Inflammatory macrophage treated with lipopolysaccharide for 1 hour (primary cell): ENCODE measurements at places on chromosomes 11 and 22.

DNA sequence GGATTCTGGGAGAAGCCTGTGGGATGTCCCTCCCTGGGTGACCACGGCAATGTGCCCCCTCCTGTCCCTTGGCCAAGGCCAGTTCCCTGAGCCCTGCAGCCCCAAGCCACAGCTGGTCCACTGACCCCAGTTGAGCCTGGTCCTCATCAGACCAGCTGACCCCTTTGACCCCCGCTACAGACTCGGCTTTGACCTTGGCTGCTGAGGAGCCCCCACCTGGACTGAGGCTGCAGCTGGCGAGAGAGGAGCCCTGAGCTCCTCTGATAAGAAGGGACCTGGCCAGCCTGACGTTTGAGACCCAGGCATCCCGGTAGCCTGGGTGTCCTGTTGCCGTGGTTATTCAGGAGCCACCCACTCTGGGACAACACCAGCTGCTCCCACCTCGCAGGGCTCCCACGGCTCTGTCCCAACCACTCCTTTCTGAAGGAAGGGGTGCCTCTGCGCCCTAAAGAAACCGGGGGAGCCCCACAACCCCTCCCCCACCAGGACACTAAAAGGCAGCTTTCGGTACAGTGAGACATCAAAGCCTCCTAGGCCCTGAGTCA lies 3.0 kb downstream of the ASCL2 start:
- DNase-seq = no peak

- DNase-seq = no peak
These were observed 89.5 kb downstream of the TRIM44 start for GRCh38 chr11:35752115-35752514.

GRCh38 chr11:63567044-63567840 lies 4.1 kb upstream of the PLAAT2 start:
- peak; percentile 87 for DNase-seq

DNA sequence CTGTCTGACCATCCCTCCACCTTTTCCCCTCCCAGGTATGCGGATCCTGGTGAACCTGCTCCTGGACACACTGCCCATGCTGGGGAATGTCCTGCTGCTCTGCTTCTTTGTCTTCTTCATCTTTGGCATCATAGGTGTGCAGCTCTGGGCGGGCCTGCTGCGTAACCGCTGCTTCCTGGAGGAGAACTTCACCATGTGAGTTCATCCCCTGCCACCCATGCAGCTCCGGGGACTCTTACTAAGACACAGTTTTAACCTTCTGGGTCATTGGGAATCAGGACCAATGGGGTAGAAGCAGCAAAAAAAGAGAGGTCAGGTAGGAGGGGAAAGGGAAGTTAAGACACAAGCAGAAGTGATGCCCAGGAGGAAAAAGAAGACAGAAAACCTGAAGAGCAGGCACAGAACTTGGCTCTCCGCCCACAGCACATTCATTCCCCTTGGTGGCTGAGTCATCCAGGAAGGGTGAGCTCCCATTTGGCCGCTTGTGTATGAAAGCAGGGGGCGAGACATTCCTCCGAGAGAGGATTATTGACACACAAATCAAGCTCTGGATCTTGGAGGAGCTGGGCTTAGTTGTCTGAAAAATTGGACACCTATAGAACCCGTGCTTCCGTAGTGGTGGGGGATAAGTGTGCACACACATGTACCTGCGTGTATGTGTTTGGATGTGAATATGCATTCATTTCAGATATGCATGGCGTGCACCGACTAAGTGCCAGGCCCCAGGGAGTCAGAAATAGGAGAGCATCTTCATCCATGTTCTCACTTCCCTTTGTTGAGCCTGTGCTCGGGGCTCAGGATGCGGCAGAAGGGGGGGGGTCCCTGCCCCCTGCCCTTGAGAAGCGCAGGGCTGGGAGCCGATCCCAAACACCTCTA lies 64.2 kb downstream of the CACNA1I start:
- DNase-seq = no peak

DNA sequence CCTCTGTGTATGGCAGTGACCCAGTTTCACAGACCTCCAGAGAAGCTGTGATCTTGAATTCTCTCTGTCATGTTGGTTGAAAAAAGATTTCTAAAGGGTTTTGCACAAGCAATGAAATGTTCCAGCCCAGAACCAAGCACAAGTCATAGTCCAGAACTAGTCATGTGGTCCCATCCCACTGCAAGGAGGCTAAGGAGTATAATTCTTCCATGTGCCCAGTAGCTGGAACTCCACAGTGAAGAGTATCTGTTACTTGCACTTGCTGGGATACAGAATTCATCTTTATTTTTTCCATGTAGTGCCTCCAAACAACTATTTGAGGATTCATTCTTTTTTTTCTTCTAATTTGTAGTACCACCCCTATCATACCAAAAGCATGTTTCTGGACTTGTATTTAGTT lies 9.9 kb upstream of the MMP8 start:
- no peak for DNase-seq

- no peak for DNase-seq
These were observed 6.5 kb upstream of the APOBEC3H start for GRCh38 chr22:39090426-39091064.

DNA sequence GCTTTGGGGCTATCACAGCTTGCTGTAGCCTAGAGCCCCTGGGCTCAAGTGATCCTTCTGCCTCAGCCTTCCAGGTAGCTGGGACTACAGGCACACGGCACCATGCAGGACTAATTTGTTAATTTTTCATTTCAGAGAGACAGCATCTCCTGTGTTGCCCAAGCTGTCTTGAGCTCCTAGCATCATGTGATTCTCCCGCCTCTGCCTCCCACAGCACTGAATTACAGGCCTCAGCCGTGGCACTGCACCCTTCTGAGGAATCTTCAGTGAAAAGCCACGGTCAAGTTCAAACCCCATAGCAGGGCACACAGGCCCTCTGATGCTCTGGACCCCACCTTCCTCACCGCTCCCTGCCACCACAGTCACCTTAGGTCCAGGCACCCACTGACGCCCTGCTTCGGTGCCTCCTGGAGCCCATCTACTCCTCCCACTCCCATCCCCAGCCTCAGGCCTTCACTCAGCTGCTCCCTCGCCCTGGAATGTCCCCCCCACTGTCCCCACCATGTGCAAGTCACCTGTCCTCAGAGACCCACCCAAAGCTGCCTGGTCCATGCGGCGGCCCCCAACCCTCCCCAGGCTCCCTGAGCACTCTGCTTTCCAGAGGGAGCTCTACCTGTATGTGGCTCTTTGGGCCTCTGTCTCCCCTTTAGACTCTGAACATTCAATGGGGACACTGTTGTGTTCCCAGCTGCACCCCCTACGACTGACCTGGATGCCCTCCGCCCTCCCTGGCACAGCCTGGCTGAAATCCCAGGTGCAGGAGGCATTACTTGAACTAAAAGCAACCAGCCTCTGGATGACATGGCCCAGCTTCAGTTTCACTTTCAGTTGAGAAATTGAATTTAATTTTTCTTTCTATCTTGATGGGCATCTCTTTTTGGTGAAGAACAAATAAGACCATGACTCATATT lies 1.6 kb downstream of the APOL2 start:
- peak; percentile 61 for DNase-seq

DNA sequence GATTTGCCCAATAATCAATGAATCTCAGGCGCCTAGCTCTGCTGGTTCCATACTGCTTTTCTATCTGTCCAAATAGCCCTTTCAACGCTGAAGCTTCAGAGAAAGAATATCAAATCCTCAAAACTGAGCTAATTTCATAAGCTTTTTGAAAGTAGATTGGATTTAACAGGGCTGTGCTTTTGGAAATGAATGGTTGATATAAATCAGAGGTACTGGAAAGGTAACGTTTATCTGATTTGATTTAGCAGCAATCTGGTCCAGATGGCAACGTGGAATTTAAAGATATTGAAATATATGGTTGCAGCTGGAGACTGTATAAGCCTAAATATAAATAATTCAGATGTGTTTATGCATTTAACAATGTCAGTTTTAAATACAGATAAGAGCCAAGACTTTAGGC lies 229.5 kb upstream of the MPPED2 start:
- DNase-seq = no peak

- DNase-seq = no peak
These were observed 21.5 kb upstream of the CBX7 start for GRCh38 chr22:39173787-39174497.

DNA sequence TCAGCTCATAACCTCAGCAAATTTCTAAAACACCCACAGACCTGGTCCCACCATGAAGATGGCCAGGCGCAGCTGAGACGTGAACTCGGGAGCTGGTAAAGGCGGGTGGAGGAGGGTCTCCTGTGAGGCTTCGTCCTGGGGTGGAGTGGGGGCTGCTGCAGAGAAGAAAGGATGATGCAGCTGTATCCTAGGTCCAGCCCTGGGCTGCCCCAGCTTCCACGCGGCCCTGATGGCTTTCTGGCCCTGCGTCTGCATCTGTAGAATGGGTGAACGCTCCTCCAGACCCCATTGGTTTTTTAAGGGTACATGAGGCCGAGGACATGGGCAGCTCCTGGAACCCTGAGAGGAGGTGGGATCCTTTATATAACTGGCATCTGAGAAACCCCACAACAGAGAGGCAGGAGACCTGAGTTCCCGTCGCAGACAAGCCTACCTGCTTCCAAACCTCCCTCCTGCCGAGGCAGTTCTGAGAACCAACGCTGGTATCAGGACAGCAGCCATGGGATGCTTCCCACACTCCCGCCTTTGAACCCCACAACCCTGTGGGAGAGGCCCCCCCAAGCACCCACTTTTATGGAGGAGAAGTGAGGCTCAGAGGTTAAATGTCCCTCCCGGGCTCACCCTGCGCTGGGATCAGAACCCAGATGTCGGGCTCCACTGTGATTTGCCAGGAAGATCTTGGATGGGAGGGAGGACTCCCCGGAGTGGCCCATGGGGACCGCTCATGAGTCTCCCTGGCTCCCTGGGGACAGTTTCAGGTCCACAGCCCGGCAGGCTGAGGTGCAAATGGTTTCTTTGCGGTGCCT lies 55.2 kb upstream of the FGF3 start:
- DNase-seq = no peak

DNA sequence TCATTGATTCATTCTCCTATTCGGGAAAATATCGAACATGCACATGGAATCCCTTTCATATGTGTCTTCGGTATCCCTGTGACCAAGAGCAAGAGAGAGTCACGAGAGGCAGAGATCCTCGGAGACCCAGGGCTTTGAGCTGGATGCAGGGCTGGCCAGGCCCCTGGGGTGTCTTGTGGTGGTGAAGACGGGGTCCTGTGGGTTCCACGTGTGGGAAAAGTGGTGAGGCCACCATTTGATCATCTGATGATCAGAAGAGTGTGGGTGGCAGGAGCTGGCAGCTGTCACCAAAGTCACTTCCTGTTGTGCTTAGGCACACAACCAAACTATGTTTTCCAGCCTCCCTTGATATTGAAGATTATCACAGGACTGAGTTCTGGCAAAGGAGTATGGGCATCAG lies 94.0 kb downstream of the BRD1 start:
- DNase-seq = no peak

- no peak for DNase-seq
These were observed 114.8 kb downstream of the TRIM29 start for GRCh38 chr11:120023120-120023519.

- DNase-seq = no peak
These were observed 423.2 kb downstream of the MN1 start for GRCh38 chr22:27378311-27378800.

DNA sequence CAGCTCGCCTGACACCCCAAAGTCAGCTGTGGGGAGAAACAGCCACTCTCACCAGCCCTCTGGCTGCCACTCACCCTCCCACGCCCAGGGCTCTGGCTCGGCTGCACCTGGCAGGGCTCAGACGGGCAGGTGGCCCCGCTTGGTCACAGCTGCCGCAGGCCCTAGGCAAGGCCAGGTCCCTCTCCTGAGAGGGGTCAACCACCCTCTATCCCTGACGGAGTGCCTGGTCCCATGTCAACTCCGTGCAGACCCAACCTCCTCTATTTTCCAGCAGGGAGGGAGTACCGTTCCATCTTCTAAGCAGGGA lies 1.9 kb downstream of the MAP4K2 start:
- no peak for DNase-seq

GRCh38 chr11:102446606-102447005 lies 6.0 kb downstream of the TMEM123 start:
- no peak for DNase-seq

DNA sequence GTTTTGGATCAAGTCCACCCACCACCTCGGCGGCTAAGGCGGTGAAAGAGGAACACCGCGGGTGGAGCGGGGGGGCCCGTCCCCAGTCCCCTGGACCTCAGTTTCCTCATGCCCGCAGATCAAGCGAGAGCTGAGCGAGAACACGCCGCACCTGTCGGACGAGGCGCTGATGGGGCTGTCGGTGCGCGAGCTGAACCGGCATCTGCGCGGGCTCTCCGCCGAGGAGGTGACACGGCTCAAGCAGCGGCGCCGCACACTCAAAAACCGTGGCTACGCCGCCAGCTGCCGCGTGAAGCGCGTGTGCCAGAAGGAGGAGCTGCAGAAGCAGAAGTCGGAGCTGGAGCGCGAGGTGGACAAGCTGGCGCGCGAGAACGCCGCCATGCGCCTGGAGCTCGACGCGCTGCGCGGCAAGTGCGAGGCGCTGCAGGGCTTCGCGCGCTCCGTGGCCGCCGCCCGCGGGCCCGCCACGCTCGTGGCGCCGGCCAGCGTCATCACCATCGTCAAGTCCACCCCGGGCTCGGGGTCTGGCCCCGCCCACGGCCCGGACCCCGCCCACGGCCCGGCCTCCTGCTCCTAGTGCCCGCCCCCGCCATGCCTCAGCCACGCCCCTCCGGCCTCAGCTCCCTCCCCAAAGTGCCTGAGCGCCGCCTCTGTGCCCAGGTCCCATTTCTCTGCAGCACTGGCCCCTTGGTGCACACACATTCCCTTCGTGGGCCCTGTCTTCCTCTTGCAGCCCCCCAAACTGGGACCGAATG lies 12.7 kb downstream of the MAFF start:
- DNase-seq = peak; percentile 48

DNA sequence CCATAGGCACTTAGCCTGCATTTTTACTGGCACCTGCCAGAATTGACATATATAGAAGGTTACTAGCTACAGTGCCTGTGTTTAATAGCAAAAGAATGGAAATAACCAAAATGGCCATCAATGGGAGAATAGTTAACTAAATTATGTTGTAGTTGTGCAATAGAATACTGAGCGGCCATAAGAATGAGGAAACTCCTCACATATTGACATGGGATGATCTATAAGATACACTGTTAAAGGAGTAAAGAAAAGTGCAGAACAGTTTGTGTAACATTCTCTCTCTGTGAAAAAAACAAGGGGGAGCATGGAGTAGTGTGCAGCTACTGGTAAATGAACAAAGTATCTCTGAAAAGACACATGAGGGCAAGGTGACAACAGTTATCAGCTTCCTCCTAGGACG lies 21.5 kb downstream of the ARAP1 start:
- DNase-seq = no peak

GRCh38 chr11:42778193-42778592 lies 533.6 kb upstream of the API5 start:
- no peak for DNase-seq

DNA sequence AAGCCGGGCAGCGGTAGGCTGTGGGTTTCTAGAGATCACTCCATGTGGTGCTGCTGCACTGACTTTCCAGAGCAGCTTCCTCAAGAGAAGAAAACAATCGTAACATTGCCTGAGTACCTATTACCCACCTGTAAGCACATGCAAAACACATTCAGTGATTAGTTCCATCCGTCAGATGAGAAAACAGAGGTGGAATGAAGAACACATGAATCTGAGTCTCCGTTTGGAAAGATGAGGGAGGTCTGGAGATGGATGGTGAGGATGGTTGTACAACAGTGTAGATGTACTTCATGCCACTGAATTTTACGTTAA lies 7.5 kb upstream of the SLCO2B1 start:
- DNase-seq = no peak
